Activated CD4-positive, alpha-beta T cell treated with anti-CD3 and anti-CD28 coated beads, Interleukin-2, amount 50 U/mL, for 48 hours (primary cell): ENCODE measurements at places on chromosomes 7 and 10.
A peak's percentile ranks its signal among the peaks of the same experiment; 100 is the strongest.

GRCh38 chr7:5523052-5523711, 99.5 kb upstream of the TNRC18 start:
- peak; percentile 40 for DNase-seq

- DNase-seq = peak; percentile 23
Measured at GRCh38 chr7:106405697-106406141, 120.9 kb upstream of the NAMPT start.

DNA sequence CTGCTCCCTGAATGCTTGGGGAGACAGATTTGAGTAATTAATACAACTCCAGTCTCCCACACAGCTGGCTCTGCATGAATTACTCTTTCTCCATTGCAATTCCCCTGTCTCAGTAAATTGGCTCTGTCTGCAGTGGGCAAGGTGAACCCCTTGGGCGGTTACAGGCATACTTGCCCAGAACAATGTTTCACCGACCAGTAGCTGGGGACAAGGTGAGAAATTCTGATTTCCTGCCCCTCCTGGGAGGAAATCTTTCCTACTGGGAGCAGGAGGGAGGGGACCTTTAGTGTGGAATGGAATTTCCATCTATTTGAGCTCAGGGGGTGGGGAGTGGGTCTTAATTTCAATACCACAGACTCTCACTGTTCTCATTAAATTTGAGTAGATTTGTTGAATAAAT, 42.2 kb upstream of the FZD9 start:
- no peak for DNase-seq

- no peak for DNase-seq
Measured at GRCh38 chr7:152989889-152990380, 230.4 kb downstream of the ACTR3B start.

GRCh38 chr7:157526913-157527634, 190.3 kb downstream of the DNAJB6 start:
- DNase-seq = no peak

DNA sequence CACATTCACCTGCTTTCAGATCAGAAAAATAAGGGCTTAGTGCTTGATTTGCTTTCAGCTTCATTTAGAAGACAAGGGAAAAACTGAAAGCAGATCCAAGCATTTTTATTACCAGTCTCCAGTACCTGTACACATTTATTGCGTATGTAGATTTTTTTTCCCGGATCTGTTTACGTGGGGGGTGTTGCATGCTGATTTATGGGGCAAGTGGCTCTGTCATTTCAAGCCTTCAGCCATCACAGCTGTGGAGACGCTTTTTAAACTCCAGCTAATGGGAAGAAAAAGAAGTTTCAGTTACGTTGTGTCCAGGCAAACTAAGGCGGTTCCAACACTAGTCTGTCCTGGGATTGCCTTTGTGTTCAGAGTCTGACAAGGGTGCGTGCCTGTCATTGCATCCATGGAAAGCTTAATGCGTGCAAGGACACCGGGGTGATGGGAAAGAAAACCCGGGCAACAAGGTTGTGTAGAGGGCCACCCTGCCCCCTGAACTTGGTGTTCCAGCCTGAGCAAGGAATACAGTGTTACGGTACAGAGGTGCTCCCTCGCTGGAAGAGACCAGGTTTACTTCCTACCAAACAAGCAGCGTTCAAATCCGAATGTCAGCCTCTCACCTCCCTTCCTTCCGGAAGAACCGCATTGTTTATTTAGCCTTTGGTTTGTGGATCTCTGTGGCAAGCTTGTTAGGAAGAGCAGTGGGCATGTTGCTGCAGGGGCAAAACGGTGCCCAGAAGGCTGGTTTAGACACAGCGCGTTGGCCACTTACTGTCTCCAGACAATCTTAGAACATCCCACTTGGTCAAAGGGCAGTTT, 128.2 kb downstream of the FGFR2 start:
- DNase-seq = no peak

GRCh38 chr7:96734343-96734742, 24.7 kb upstream of the SEM1 start:
- DNase-seq = no peak

DNA sequence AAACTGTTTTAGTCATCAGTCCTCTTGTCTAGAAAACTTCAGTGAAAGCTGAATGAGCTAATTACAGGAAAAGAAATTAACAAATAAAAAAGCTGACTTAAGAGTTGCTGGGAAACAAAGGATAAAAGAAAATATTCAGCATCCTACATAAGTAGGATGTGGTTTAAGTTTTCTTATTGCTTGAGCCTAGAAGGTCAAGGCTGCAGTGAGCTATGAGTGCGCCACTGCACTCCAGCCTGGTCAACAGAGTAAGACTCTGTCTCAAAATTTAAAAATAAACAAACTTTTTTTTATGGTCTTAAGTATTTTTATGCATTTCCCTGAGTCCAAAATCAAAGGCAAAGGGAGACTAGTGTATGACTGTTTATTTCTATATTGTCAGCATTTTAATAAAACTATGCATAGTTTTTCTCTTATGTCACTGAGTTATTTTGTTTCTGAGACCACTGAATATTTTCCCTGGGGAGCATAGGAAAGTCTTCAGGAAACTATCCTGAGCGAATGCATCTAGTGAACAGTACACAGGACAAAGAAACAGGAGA, 40.0 kb upstream of the LRRN3 start:
- no peak for DNase-seq

DNA sequence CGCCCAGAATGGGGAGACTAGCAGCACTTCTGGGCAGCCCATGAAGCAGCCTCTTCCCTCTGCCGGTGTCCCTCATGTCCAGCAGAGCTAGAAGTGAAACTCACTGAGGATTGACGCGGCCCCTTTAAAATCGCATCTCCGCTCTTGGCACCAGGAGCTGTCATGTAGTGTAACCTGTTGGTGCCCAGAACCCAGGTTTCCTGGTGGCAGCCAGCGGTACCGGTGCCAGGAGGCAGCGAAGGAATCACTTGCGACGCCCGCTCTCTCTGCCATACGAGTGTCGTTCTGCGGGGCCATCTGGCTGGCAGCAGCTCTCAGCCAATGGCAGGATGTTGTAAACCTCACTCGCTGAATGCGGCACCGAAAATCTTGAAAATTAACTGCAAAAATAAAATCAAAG, 82.7 kb downstream of the CUX1 start:
- no peak for DNase-seq

DNA sequence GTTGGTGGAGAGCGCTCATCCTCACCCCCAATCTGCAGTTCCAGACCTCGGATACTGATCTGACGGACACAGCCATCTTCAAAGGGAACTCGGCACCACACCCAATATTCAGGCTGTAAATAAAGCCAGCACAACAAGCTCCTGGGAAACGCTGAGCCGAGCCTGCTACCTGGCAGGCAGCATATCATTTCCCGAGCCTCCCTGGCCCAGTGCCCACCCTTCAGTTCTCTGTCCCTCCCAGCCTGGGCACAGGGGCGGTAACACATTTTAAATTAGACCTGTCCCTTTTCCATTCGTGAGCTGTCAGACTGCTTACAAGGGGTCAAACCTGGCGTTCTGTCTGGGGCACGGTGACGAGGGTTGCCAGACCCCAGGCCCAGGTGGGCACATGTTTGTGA, 250.5 kb downstream of the ARHGAP12 start:
- no peak for DNase-seq

DNA sequence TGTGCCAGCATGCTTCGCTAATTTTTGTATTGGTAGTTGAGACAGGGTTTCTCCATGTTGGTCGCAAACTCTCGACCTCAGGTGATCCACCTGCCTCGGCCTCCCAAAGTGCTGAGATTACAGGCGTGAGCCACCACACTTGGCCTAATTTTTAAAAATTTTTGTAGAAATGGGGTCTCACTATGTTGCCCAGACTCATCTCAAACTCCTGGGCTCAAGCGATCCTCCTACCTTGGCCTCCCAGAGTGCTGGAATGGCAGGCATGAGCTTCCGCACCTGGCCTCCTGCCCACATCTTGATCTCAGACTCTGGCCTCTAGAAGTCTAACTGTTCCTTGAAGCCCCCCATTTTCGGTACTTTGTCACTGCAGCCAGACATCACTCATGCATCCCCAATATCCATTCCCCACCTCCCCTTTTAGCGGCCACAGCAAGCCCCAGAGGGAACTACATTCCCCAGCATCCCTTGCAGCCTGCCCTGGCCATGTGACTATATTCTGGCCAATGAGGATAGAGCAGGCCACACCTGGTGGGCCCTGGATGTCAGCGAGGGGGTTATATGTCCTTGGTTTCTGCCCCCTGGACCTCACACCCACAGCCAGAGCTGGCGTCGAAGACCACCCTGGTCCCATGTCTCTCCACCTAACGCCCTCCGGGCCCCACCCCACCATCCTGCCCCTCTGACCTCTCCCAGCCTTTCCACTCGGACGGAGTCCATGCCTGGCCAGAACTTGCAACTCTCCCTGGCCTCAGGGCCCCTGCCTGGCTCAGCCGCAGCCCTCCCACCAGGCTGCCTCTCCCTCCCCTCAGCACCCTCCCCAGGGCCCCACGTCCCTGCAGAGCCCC, 33.8 kb downstream of the MICALL2 start:
- DNase-seq = no peak

- no peak for DNase-seq
Measured at GRCh38 chr7:47377741-47378140, 204.2 kb downstream of the TNS3 start.

GRCh38 chr10:30591249-30591670, 38.3 kb downstream of the LYZL2 start:
- peak; percentile 37 for DNase-seq
